Fibroblast of lung (primary cell): ENCODE measurements at places on chromosomes 16 and 17. TPM values are rescaled to one million over a fixed set of nuclear protein-coding genes. Genes with fewer than 3 reads are reported as not detected.

PRSS33 gene
- not detected in 2 replicates for polyA plus RNA-seq

- no peak for DNase-seq
Measured at GRCh38 chr17:58278661-58279015, 2.1 kb downstream of the MPO start.

WNK4 gene
- polyA plus RNA-seq, result 0.35 and 0.84 TPM in 2 replicates

- peak; percentile 63 for DNase-seq
Measured at GRCh38 chr17:61325382-61326073, 74.1 kb upstream of the TBX2 start.

TLE7 gene
- not detected in 2 replicates for polyA plus RNA-seq

GRCh38 chr16:68128577-68129305 lies 43.6 kb downstream of the NFATC3 start:
- DNase-seq, result peak; percentile 19

KREMEN2 gene
- polyA plus RNA-seq, result not detected in 2 replicates

DNA sequence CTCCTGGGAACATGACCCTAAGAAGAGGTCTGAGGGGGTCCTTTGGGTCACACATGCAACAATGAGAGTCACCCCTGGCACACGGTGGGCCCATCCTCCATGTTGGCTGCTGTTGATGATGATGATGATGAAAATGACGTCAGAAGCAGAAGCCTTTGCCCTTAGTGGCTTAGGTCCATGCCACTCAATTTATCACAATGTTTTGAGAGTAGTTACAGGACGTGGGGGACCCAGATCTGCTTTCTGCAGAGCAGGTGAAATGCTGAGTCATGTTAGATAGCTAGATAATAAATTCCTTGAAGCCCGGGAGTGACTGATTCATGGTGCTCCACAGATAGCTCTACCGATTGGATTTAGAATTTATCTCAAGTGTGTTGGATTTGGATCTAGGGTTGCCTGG lies 53.9 kb downstream of the VPS35L start:
- peak; percentile 21 for DNase-seq

TEX14 gene
- polyA plus RNA-seq, result 0.01 and 0.03 TPM in 2 replicates

FAM171A2 gene
- polyA plus RNA-seq, result 1.4 and 1.7 TPM in 2 replicates

HCRT gene
- not detected in 2 replicates for polyA plus RNA-seq

GRCh38 chr16:49470513-49470991 lies 96.9 kb downstream of the C16orf78 start:
- DNase-seq, result no peak

DNA sequence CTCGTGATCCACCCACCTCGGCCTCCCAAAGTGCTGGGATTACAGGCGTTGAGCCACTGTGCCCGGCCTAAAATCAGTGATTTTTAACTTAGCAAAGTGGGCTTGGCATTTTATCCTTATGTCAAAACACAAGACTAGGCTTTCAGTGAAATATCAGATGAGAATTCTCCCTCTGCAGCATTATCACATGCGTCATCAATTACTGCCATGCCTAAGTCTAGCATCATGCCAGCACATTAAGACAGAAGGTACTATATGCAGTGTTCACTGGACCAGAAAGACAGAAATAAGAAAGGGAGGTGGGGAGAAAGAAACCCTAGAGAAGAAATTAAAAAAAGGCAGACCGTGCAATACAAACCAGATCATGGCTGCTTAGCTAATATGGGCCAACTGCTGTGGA lies 29.8 kb downstream of the GPATCH8 start:
- DNase-seq, result peak; percentile 55

DNA sequence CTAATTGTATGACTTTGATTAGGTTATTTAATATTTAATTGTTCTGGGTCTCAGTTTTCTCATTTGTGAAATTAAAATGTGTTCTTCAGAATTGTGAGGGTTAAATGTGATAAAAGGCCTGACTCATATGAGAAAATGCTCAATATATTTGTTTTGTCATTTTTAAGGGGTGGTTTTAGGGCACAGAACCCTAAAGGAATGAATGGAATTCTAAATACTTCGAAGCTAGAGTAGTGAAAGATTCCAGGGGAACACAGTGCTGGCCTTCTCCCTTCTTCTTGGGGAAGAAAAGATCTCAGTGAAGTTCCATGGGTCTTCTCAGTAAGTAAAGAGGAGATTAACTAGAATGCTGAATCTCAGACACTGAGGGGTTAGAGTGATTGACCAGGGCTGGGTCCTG lies 3.9 kb upstream of the SMPD3 start:
- no peak for DNase-seq

GRCh38 chr16:89721546-89722391 lies 432 bp downstream of the ZNF276 start:
- DNase-seq, result peak; percentile 74

- peak; percentile 78 for DNase-seq
Measured at GRCh38 chr17:42002792-42003301, 14.4 kb downstream of the DNAJC7 start.

DNA sequence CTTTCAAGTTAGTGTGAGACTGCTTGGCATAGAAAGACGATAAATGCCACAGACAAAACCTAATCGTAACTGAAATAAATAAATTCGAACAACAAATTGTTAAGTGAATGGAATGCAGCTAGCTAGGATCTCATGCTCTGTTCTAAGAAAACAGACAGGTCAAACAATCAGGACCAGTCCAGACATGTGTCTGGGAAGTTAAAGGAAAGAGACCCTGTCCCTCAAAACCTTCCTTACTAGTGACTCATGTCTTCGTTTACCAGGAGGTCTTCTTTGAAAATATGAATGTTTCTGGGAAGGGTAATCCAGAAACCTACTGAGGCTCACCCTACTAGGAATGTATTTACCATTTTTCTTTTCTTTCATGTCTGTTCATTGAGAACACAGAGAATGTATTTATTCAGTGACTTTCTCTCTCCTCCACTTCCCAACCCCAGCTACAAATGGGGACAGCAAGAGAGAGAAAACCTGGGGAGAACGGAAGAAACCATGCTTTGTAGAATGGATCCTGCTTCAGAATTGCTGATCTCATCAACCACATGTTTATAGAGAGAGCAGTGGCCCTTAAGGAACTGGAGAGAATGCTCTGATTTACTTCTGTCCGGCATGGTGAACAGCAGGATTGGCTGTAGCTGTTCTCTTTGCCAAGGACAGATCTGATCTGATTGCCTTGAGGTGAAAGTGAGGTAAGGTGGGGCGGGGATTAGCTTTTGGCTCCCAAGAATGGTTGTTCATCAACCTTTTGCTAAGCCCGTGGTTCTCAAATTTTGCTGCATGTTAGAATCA lies 39.4 kb upstream of the DHX8 start:
- DNase-seq, result peak; percentile 89

HIGD1B gene
- polyA plus RNA-seq, result 0.34 TPM in 1 of 2 replicates, not detected in the other
